ENCODE measurements at places on chromosomes 2 and 18.
A peak's percentile ranks its signal among the peaks of the same experiment; 100 is the strongest.

DNA sequence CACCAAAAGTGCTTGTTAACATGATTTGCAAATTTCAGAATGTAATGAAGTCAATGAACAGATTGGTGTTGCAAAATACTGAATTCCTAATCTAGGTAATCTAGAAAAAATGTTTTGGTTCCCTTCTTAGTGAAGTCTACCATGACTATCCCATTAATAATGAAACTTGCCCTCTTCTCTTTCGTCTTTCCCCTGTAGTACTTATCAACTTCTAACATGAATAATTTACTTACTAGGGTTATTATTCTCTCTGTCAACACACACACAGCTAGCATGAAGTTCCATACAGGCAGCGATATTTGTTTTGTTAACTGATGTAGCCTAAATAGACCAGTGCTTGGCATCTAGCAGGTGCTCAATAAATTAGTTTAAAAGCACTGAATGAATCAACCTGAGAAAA is 160.2 kb downstream of the NCK2 start:
- no peak for DNase-seq

- peak; percentile 87 for DNase-seq
Measured at GRCh38 chr2:57598551-57598950, 448.1 kb upstream of the VRK2 start.

- no peak for DNase-seq
Measured at GRCh38 chr2:24509840-24510239, 18.8 kb downstream of the NCOA1 start.

DNA sequence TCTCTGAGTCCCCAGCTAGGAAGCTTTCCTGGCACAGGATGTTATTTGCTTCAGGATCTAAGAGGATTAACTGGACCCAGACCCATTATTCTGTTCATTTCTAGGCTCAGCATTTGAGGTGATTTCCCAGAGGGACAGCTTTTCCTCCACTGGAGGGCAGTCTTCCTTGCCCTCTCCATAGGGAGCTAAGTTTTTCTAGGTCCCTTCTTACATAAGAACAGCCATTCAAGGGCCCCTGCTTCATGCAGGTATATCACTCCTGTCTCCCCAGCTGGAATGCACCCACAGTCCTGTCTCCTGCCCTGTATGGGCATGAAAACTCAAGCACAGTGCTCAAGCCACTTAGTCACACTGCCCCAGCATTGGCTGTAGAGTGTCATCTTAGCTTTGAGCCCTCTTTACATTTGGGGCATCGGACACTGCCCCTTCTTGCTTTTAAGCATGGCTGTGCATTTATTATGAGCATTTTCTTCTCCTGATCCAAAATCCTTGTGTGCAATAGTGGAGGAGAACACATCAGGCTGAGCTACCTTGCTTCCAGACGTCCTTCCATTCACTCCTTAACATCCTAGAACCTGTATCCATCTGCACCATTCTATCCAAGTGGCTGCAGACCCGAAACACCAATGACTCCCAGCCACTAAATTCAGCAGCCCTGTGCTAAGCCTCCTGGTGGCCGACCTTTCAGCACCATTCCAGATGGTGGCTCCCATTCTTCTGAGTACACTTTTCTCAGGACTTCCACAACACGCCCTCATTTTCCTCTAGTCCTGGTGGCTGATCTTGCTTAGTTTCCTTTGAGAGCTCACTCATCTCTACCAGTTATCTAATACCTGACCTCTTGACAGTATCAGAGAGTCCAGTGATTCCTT is 80.0 kb downstream of the COPS8 start:
- peak; percentile 18 for DNase-seq

DNA sequence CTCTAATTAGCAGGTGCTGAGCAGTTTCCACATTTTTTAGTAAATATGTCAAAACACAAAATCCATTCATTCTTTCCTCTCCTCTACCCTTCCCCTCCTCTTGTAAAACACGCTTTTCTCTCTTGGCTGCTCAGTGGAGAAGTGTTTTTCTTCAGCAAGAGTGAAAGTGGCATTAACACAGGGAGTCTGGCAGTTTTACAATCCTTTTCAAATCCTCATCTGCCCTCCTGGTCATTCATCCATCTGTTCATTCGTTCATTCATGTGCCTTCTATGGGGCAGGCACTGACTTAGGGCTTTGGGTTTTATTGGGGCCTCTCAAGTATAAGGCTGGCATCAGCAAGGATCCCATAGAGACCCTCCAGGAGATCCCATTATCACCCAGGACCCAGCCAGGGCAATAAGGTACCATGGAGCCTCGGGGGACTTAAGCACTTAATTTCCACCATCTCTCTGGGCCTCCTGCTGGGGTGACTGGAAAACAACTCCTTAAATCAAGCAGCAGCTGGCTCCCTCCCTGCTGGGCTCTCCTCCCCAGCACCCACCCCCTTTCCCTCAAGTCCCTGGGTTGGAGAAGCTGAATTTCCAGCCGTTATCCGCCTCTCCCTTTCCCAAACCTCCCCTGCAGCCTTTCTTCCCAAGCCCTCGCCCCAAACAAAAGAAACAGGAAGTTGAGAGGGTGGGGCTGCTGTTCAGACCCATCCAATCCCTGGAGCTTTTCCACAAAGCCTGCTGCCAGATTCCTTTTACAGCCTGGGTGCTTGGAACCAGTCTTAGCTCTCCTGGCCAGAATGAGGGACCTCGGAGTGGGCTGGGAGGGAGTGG is 32.6 kb downstream of the MARCHF4 start:
- DNase-seq: peak; percentile 14

DNA sequence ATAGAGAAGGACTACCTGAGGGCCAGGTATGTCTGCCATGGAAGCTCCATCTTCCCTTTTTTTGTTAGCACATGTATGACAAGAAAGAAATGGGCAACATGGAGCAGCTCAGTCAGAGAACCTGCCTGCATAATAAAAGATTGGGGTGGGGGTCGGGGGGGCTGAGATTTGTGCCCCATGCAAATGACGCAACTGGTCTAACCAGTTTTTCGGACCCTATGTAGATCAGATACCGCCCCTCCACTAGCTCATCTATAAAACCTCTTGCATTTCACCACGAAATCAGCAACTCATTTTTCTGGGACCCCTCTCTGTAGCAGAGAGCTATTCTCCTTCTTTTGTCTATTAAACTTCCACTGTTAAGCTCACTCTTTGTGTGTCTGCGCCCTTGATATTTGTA is 657.2 kb downstream of the ERBB4 start:
- no peak for DNase-seq

- peak; percentile 44 for DNase-seq
Measured at GRCh38 chr2:203909261-203909967, 27.1 kb upstream of the ICOS start.

DNA sequence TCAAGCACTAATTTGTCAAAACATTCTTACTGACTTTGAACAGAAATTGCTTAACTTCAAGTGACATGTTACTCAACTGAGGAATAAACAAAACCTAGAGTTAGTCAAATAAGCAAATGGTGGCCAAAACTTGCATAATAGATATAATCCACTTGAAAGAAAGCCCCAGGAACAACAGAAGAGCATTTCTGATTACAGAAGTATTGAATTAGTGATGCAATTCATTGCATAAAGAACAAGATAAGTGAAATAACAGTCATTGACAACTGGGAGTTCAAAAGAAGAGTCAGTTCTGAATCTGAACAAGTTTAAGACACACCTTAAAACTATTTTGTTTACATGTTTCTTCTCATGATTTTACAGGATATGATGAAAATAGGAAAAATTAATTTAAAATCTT is 30.8 kb downstream of the COBLL1 start:
- DNase-seq: peak; percentile 55

DNA sequence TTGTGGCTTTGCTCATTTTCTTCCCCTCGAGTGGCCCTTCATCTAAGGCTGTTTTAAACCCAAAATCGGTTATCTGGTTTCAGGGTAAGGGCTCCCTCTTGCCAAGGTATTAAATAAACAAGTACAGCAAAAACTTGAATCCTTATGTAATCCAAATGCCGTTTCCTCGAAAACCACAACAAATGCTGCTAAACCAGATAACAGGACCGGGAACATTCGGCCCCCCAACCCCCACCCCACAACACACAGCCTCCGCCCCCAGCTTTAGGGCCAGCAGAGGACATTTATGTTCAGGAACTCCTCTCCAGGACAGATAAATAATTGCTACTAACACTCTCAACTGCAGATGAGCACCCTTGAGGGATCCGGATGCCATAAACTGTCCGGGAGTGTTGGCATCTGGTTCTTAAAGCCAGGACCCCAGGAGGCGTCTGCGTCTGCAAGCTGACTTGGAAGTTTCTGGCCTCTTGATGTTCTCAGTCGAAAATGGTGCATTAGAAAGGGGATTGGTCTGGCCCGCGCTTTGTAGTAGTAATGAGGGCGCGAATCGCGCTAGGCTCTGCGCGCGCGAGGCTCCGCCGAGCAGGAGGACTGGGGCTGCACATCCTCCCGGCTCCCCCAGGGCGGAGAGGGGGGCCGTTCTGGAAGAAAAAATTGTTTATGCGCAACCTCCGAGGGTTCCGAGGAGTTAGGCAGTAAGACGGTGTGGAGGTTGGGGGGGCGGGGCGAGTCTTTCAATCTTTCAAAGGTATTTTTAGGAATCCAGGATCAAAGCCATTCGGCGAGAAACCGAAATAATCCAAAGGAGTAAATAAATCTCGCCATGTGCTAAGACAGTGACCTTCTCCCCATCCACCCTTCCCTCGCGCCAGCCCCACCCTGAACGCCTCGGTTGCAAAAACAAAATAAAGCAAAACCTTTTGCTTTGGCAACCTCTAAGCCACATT is 3.9 kb upstream of the ID2 start:
- DNase-seq: peak; percentile 94

- no peak for DNase-seq
Measured at GRCh38 chr2:202147775-202148174, 74.7 kb downstream of the KIAA2012 start.

- no peak for DNase-seq
Measured at GRCh38 chr2:26725521-26725820, 32.9 kb downstream of the KCNK3 start.

- no peak for DNase-seq
Measured at GRCh38 chr2:118493213-118493612, 354.2 kb downstream of the EN1 start.

DNA sequence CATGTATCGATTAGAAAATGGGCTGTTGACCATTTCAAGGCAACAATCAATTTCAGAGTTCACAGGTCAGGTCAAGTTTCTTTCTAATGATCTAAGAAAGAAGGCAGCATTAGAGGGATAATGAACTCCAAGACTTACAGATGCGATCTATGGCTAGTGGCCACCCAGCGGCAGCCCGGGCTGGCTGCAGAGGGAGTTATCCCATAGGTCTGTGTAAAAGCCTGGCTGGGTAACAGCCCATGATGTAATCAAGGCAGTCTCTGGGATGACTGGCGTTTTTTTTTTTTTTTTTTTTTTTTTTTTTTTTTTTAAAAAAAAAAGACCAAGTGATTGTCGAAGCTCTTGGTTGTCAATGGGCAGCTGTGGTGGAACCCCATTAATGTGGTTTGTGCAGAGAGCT is 171.1 kb upstream of the SKOR2 start:
- DNase-seq: peak; percentile 4

DNA sequence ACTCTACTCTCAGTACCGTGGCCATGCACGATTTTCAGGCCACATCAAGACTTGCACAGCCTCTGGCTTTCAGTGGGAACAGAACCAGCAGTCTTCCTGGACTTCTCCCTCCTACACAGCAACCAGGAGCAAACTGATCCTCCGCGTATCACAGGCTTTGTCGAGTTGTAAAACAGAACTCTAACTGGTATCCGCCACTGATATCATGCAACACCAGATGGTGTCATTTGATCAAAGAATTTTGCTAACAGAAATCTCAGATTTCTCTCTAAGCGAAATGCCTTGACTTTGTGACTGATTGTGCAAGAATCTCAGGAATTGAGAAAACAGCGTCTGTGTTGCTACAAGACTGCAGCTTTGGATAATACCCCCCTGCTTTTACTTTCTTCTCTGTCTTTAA is 85.7 kb downstream of the COPS8 start:
- DNase-seq: no peak

DNA sequence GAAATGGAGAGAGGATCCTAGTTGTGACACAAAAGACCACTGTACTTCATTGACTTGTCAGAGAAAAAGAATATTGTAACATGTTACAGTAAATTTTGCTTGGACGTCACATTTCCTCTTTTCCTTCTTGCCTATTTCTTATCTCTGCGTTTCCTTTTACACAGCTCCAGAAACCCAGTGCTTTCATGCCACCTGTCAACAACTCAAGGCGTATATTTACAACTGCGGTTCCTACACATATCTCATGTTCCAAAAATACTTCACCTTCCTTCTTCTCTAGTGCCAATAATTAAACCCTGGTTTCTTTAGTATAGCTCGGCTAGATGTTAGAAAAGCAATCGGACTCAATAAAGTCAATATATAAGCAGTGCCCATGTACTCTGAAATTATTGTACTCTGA is 911.5 kb upstream of the FSHR start:
- DNase-seq: peak; percentile 46

DNA sequence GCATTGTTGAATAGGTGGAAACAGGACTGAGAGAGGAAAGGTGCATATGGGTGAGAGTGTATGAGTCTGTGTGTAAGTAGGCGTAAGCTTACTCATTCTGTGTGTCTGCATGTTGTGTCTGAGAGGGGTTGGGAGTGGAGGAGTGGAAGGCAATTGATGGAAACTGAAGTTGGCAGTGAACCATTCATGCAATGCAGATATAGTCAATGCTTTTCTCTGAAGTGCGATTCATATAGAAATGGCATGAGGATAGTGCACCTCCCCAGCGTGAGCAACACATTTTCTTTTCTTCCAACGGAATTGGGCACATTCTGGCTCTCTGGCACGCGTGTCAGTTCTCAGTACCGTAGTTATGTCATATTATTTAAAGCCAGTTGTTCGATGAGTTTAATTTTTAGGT is 250.5 kb downstream of the NYAP2 start:
- no peak for DNase-seq

- DNase-seq: no peak
Measured at GRCh38 chr2:16165518-16166326, 225.4 kb downstream of the MYCN start.

DNA sequence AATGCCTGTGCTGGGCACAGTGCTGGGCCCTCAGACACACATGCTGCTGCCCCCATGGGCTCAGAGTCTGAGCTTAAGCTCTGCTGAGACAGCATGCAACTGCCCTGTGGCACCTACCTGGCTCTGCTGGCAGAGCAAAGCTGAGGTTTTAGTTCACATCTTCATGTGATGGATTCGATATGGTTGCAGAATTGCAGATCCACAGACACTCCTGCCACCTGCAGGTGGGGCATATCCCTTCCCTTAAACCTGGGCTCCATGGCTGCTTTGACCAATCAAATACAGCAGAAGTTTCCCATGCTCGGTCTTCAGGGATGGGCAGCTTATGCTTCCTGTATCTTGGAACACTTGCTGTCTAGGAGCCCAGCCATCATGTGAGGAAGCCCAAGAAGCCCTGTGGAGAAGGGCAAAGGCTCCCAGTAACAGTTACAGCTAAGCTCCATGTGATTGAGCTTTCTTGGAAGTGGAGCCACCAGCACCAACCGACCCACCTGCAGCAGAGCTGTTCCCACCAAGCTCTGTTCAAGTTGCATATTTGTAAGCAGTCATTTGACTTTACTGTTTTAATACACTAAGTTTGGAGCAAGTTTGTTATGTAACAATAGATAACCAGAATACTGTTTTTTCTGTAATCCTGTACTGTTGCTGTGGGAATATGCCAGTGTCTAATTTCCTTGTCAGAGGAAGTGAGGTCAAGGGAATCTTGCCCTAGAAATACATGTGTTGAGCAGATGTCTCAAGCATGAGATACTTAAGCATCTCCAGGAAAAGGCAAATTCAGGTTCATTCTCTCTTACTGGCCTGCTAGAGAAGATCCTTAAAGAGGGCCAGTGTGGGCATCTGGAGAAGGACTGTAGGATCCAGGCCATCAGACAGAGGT is 79.3 kb downstream of the SH3RF3 start:
- DNase-seq: peak; percentile 18

All from hematopoietic multipotent progenitor cell treated with erythropoietin and hydrocortisone succinate and interleukin-3 and kit ligand, for 4 days (in vitro differentiated cells).